Fibroblast of skin of right biceps (primary cell): ENCODE measurements at places on chromosomes 13 and 19.

GRCh38 chr13:27189192-27189591 lies 17.6 kb upstream of the USP12 start:
- DNase-seq, result no peak

DNA sequence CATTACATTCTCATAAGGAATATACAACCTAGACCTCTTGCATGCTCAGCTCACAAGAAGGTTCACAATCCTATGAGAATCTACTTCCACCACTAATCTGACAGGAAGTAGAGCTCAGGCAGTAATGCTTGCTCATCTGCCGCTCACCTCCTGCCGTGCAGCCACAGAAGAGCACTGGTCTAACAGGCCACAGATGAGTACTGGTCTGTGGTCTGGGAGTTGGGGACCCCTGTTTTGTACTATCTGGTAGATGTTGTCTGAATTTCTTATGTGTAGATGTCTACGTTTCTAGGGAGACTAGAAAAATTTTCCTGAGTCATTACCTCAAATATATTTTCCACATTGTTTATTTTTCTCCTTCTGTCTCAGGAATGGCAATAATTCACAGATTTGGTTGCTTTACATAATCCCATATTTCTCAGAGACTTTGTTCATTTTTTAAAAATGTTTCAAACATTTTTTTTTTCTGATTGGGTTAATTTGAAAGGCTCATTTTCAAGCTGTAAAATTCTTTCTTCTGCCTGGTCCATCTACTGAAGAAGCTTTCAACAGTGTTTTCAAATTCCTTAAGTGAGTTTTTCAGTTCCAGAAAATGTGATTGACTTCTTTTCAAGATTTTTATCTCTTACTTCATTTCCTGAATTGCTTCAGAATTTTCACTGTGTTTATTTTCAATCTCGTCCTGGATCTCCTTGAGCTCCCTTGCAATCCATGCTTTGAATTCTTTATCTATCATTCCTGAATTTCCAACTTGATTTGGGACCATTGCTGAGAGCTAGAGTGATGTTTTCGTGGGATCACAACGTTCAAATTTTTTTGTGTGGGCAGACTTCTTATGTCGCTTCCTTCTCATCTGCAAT lies 1322.2 kb downstream of the PCDH9 start:
- DNase-seq, result peak; percentile 59

- DNase-seq, result no peak
These were observed 1268.4 kb upstream of the SPRY2 start for GRCh38 chr13:81609335-81609734.

DNA sequence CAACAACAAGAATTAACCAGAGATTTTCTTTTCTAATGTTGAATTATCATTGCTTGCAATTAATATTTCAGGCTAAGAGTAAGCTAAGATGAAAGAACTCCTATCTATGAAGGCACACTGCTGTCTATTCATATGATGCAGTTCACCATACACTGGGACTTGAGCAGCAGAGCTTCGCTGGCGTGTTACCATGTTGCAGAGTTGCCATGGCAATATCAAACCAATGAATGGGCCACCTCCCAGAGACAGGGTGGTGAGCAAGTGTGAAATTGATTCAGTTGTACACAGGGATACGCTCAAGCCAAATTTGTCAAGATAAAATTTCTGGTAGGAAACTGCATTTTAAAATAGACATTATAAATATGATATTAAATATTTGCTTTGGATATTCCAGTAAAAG lies 69.3 kb upstream of the MYO16 start:
- DNase-seq, result no peak

- DNase-seq, result no peak
These were observed 61.8 kb downstream of the PEX11G start for GRCh38 chr19:7426986-7427385.

GRCh38 chr13:35343417-35343816 lies 133.1 kb downstream of the MAB21L1 start:
- DNase-seq, result no peak

DNA sequence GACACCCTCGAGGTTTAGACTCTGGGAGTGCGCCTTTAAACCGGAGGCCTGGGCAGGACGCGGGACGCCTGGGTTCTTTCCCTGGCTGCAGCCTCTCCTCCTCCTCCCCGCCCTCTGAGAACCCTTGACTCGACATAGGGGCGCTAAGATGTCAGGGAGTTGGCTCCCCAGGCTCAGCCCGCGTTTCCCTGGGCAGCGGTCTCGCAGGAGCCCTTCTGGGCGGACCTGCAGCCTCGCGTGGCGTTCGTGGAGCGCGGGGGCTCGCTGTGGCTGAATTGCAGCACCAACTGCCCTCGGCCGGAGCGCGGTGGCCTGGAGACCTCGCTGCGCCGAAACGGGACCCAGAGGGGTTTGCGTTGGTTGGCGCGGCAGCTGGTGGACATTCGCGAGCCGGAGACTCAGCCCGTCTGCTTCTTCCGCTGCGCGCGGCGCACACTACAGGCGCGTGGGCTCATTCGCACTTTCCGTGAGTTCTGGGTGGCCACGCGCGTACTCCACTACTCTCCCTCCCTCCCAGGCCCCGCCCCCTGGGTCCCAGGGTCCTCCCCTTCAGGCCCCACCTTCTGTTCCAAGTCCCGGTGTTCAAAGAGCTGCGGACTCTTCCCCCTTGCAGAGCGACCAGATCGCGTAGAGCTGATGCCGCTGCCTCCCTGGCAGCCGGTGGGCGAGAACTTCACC lies 1.3 kb downstream of the ICAM5 start:
- no peak for DNase-seq

DNA sequence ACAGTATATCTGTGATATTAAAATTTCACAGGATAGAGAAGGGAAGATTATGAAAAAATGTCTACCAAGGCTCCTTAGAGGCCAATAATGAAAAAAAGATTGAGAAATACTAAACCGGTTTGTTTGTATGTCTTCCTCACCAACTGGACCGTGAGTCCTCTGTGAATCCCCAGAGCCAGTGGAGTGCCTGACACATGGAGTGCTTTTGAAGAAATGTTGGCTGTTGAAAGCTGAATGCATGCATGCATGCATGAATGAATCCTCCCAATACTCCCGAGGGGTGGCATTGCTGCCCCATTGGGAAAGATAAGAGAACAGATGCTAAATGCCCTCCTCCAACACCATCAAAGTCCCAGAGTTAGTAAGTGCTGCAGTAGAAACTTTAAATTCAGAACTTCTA lies 152.7 kb upstream of the SERP2 start:
- no peak for DNase-seq

GRCh38 chr19:39411832-39412099 lies 703 bp upstream of the PLEKHG2 start:
- peak; percentile 91 for DNase-seq

DNA sequence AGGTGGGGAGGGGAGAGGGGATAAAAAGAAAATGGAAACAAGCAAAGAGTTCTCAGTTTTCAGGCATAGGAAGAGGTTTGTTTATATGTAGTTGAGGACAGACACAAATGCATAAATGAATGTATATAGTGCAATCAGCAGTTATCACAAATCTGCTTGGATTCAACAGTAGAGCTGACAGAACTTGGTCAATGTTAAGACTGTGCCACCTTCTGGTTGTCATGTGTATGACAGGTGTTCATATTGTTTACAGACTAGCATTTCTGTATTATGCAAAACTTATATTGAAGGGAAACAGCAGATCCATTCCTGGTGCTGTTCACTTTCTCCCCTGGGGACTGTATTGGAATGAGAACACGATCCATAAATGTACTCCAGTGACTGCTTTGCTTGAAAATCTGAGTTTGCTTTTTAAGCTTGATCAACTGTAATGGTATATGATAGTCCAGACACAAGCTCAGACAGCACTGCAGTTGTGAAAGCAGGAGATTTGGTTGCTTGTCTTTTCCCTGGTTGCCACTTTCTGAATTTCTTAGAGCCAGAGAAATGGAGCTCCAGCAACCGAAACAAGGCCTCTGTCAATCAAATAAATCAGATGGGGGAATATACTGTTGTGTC lies 319.5 kb upstream of the OBI1 start:
- peak; percentile 42 for DNase-seq

DNA sequence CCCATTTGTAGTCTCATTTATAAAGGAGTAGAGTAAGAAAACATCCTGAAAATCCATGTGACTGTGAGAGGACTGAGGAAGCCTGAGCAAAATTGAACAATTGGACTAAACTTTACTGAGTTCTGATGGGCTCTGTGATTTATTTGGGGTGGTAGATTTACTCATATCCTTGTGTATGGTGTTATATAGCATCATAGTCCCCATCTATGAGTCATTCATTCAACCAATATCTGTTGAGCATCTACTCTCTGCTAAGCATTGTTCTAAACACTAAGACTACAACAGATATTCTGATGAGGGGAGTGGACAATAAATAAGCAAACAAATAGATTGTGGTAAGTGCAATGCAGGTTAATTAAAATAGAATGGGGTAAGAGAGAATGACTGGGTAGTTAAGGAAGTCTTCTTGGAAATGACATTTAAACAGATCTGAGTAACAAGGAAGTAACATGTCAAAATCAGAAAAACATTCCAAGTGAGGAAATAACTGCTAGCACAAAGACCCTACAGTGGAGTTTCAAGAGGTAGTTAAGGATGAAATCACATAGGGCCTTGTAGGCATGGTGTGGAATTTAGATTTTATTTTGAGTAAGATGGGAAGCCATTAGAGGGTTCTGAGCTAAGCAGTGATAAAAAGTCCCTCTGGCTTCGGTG lies 36.3 kb upstream of the MLNR start:
- DNase-seq, result peak; percentile 6

DNA sequence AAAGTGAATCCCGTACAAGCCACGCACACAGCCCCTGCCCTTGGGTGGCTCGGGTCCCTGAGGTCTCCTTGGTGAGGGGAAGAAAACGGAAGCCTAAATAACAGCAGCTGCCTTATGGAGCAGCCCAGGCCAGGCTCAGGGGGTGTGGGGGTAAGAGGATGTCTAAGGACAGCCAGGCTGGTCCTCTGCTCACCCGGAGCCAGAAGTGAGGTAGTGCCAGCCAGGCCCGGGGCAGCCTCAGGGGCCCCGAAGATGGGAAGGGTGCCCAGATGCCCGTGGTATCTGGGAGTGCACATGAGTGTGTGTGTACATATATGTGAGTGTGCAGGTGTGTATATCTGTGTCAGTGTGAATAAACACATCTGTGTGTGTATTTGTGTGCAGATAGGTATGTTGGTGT lies 38.4 kb upstream of the PEPD start:
- no peak for DNase-seq

GRCh38 chr13:45873491-45874325 lies 22.2 kb upstream of the SIAH3 start:
- DNase-seq, result peak; percentile 49

DNA sequence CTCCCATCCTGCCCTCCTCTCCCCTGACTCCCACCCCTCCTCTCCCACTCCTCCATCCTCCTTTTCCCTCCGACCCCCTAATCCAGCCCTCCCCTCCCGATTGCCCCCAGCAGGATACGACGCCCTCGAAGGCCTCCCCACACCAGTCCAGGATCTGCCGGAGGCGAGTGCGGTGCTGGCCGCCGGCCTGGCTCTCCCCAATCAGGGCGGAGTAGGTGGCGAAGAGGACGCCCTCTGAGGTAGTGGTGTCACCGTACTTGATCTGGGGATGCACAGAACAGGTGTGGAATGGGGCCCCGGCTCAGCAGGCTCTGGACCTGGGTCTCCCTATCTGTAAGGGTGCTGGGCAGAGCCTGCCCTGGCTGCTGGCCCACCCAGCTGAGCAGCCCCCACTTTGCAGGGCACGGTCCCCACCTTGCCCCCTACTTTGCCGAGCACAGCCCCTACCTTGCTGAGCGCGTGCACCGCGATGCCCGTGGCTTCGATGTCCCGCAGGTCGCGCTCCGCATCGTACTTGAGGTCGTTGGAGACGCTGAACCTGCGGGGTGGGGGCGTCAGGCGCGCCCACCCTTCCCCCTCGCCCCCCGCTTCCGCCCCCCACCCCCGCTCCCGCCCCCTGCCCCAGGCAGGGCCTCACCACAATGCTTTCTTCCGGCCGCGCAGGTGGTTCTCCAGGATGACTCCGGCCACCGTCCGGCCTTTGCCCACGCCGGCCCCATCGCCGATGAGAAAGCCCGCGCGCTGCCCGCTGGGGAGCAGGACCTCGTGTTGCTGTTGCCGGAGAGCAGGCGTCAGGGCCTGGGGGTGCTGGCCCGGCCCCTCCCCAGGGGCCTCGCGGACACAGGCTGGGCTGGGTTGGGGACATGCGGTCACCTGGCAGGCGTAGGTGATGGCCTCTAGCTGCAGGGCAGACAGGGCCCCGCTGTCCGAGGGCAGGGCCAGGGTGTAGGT lies 18.5 kb downstream of the GPX4 start:
- DNase-seq, result no peak

GRCh38 chr19:11446652-11447301 lies 11.3 kb downstream of the PRKCSH start:
- DNase-seq, result peak; percentile 21

- DNase-seq, result no peak
These were observed 61.1 kb downstream of the KCNC3 start for GRCh38 chr19:50268041-50268440.

GRCh38 chr19:29771708-29772414 lies 39.9 kb upstream of the CCNE1 start:
- DNase-seq, result peak; percentile 47

DNA sequence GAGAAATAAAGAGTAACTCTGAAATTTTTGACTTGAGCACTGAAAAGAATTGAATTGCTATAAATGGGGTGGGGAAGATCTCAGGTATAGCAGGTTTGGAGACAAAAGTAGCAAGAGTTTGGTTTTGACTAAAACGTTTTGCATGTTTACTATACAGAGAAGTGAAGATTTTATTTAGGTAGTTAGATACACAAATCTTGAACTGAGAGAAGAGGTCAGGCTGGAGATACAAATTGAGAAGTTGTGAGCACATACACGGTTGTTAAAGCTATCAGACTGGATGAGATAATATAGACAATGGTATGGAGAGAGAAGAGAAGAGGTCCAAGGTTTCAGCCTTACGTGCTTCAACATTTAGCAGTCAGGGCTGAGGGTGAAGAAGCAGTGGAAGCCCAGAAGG lies 420.9 kb downstream of the FOXO1 start:
- DNase-seq, result no peak

GRCh38 chr19:9971166-9971897 lies 35.0 kb upstream of the OLFM2 start:
- DNase-seq, result no peak

GRCh38 chr19:29772696-29773095 lies 39.1 kb upstream of the CCNE1 start:
- no peak for DNase-seq
